ENCODE measurements at places on chromosomes 1 and 21.

DNA sequence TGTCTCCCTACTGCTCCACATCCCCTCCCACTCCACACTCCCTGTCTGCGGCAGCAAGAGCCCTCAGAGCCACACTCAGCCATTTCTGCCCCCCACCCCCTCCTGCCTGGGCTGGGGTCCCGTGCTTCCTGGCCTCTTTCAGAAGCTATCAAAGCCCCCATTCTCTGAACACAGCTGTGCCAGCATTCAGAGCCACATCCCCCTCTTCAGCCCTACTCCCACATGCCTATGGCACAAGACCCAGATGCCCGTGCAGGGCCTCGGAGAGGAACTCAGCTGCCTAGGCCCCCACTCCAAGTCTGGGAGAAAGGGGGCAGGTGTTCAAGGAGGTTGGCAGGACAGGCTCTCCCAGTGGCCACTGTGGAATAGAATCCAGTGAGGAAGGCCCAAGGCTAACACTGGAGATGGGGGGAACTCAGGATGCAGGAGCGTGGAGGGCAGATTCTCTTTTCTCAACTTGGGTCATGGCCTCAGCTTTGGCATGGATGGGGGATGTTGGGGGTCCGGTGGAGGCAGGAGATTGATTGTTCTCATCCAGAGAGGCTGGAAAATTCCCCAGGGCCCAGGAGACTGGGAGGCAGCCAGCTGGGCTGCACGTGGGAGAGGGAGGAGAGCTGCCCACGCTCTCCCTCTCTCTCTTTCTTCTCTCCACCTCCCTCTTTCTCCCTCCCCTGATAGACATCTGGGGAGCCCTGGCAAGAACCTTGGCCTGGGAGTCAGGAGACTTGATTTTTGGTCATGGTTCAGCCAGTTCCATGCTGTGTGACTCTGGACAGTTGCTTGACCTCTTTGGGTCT, 3.5 kb upstream of the BCAN start:
- DNase-seq = no peak

GRCh38 chr21:38982096-38982495, 176.4 kb downstream of the ETS2 start:
- no peak for DNase-seq

DNA sequence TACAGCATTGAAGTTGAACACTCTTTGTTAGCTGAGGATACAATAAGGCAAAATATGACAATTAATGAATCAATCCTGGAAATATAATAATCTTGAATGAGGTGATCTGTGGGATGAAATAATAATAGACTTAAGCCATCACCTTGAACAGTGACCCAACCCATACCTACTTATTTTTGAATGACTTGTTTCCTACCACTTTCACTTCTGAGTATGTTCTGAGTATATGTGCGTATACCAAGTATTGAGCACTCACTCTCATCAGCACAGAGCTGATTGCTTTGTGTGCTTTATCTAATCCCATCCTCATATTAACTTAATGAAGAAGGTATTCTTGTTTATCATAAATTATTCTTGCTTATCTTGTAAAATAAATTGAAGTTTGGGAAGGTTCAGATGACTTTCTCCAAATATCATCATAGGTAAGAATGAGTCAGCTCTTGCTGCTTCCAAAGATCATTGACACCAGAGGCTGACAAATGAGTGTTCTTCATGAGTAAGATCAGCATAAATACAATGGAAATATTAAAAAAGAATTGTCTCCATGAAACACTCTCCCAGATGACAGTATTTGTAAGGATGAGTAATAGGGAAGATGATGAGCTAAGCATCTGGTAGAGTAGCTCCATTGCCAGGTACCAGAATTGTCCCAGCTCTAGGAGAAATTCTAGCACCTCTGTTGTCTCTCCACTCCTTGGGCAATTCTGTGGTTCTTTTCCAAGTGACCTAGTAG, 198.1 kb upstream of the KIAA0040 start:
- no peak for DNase-seq

- DNase-seq = no peak
Observed at GRCh38 chr1:41455479-41456332, 28.8 kb downstream of the EDN2 start.

DNA sequence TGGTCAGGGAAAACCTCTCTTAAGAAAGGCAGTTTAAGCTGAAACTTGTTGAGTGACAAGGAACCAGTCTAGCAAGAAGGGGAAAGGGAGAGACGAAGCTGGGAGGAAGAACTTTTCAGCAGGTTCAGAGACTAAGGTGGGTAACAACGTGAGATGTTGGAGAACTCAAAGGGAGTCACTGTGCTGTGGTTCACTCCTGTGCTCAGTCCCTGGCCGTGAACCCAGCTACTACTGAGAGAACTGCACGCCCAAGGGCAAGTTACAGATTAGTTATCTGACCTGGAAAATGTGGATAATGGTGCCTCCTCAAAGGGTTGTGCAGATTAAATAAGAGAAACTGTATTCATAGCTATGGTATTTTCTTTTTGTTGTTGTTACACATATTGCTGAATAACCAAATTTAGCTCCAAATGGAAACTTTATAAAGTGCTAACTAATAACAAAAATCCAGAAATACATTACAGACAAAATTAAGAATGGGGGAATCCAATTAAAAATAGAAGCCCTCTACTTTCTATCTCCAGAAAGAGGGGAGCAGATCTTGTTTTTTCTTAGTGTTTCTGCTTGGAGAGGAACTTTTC, 2.9 kb downstream of the ZBTB40 start:
- DNase-seq = no peak

DNA sequence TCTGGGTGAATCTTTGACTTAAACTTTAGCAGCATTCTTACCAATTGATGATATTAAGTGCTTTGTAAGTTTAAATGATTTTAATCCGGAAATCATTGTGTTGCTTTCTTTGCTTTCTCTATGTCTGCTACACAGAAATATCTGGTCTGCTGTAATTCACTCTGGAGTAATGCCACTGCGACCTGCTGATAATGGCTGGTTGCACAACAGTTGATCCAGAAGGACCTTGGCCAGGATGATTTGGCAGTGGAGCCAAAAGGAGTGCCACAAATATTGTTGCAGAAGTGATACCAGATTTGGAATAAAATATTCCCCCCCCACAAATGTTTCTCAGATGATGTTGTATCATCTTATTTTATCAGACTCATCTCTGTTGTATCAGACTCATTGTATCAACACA, 2063.9 kb downstream of the MRPL39 start:
- no peak for DNase-seq

- DNase-seq = peak; percentile 33
Observed at GRCh38 chr1:211326528-211327345, at the start of gene TRAF5. TRAF5 (plus strand) TSS chr1:211326833; CDS start chr1:211353240, 26,407 bp downstream.

GRCh38 chr1:83500987-83501591, 497.8 kb downstream of the TTLL7 start:
- DNase-seq = no peak

DNA sequence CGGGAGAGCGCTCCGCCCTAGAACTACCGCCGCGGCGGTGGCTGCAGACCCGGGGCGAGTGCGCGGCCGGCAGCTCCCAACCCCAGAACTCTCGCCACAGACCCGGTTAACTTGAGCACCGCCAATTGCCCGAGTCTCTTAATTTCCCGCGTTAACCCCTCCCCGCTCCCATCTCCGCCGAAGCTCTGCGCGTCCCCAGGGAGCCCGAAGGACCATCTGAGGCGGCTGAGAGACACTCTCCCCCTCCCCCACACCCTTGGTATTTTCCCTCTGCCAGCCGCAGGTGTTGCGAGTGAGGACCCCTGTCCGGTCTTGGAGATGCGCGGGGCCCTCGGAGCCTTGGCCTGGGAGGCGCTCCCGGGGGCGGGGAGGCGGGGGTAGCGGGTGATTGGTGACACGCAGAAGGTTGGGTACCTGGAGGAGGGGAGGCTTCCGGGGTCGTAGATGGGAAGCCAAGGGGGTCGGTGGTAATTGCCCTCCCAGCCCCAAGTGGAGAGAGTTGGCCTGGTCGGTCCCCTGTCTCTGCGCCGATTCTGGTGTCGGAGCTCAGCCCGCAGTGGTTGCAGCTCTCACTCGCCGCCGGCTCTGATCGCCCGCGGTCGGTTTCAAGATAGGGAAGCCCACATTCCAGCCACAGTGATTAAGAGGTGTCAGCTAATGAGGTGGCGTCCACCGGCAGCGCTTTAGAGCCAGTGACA, 858 bp upstream of the SUSD4 start:
- no peak for DNase-seq

DNA sequence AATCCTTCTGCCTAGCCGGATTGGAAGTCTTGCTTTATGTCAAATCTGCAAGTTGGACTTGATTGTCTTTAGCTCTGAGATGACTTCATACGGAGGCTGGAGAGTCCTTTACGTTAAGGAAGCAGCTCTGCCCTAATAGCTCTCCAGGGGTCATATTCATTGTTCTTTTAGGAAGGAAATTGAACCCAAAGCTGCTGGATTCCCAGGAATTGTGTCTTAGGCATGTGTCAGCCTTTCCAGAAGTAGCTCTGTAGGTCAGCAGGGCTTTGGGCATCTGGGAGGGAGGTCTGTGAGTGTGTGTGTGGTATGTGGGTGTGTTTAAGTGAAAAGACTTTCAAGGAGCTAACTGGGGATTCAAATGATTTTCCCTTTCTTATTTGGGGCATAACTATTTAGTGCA, 82.4 kb downstream of the ABCA4 start:
- no peak for DNase-seq

DNA sequence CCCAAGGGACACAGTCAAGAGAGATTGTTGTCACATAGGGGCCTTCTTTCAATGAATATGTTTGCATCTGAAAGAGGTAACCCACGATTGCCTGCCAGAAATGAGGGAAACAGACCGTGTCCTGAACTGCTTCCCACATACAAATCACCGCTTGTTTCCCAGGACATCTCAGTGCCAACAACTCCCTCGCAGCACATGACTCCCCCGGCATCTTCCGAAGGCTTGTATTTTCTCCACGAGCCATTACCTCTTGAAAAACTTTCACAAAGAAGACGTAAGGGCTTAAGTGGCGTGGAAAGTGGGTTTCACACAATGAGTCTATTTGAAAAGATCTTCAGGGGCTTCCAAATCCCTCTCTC, 31.6 kb upstream of the PDE9A start:
- DNase-seq = no peak

DNA sequence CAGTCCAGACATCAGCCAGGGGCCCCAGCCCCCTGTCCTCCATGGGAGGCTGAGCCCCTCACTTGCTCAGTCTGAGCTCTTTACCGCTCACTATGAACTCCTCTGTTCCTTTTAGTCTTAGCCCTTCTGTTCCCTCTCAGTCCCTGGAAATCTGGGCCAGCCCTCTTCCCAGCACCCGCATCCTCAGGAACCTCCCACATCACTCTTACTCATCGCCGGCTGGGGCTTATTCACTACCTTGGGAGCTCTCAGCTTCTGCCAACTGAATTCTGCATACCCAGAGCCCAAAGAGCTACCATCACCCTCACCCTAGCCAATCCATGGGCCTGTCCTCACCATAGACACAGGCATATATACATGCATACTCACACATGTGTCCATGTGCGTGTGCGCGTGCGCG, 11.5 kb downstream of the KNCN start:
- DNase-seq = no peak

DNA sequence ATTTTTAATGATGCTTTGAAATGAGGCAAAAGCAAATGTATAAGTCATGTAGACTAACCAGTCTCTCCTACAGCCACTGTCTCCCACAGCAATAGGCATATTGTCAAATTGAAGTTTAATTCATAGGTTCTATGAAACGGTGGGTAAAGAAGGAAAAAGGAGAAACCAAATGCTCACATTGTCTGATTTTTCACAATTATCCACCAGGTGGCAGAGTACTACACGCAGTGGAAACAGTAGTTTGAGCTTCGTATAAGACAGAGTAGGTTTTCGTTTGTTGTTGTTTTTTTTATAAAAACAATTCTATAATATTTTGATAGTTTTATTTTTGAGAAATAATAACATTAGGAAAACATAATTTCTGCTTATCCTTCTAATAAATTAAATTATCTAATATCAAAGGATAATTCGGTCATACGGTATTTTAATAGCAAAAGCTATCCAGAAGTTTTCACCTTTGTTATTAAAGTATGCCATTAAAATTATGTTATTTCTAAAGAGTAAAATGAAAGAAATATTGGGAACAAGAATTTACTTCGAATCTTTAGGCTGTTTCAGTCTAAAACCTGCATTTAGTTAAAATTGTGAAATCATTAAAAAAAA, 39.1 kb downstream of the TYW3 start:
- no peak for DNase-seq

GRCh38 chr1:204792354-204792692, 78.3 kb upstream of the NFASC start:
- no peak for DNase-seq

- DNase-seq = no peak
Observed at GRCh38 chr1:229408458-229409037, 25.3 kb downstream of the ACTA1 start.

DNA sequence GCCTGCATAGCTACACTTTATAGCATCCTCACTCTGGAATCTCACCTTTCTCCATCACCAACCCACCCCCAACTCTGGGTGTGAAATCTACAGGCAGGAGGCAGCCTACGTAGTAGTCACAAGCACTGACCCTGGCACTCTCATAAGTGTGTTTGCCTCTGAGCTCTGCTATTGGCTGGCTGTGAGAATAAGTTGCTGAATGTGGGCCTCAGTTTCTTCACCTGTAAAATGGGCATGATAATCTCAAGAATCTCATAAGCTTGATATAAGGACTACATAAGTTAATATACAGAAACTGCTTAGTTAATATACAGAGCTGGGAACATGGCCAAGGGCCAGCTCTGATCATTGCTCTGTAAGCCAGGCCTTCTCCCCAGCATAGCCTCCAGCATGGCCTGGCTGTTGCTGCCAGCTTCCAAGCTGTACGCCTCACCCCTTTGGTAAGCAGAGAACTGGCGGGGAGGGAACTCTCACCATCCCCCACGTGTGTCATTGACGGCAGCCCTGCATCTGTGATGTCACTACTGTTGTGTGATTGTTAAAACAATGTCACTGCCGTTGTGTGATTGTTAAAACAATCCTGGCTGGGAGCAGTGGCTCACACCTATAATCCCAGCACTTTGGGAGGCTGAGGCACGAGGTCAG, 53.3 kb downstream of the SYF2 start:
- DNase-seq = no peak
